Epithelial cell of prostate (primary cell): ENCODE measurements at places on chromosomes 13 and 19.

DNA sequence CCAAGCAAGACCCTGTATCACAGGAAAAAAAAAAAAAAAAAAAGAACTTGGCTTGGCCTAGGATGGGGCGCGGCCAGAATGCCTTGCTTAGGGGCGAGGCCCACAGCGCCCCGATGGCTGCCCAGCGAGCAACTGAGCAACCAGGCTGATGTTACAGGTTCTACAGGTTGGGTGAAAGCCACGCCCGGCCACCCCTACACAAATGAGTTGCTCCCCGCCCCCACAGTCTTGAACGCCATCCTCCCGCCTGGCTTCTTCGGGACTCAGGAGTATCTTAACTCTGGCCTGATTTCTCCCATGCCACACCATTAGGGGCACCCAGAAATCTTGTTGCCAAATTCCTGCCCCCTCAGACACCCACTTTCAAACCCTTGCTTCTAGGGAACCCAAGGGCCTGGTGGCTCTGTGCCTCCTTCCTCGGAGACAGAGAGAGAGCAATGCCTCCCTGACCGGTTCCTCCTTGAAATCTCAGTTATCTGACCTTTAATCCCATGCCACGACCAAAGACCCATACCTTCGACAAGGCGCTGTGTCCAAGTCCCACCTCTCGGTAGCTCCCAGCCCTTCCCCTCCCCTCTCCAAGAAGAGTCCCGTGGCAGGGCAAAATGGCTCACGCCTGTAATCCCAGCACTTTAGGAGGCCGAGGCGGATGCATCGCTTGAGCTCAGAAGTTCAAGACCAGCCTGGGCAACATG lies 1.1 kb upstream of the CBLC start:
- DNase-seq = peak; percentile 92

- peak; percentile 43 for DNase-seq
Observed at GRCh38 chr13:106617561-106617960, 49.6 kb upstream of the ARGLU1 start.

DNA sequence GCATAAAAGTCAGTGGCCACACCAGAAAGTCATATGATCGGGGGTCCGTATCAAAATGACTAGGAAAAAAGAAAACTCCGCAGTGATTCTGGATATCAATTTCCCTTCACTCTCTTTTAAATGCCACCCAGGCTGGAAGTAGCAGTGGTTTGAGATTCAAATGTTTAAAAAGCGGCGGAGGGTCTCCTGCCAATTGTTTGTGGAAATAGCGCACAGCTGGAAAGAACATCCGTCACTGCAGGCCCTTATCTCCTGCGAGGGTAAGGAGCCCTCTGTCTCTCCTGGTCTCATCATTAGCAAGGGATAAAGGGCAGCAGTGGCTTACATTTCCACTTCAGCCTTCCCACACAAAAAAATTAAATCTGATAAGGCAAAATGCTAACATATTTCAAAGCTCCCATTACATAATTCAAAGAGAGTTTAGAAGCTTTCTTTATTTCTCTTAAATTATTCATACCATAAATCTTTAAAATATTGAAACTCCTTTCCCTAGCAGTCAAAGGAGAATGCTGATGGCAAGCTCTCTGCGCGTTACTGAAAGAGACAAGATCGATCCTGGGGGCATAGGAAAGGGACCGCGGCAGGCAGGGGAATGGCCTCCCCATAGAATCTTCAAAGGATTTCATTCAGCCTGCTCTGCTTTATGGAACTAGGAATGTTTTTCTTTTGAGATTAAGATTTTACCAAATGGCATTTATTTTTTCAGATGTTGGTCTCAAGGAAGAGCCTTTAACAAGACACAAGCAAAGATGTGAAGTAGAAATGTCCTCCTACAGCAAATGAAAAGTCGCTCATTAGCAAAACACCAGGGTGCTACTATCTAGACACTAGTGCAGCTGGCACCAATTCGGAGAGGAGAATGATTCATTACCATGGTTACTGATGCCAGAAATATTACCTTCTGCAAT lies 35.0 kb downstream of the AMER2 start:
- DNase-seq = no peak

GRCh38 chr13:112803422-112803821 lies 113.6 kb downstream of the ATP11A start:
- no peak for DNase-seq
